ENCODE measurements at places on chromosomes 6 and 20.

- DNase-seq, result no peak
These were observed 111.9 kb downstream of the FAM83B start for GRCh38 chr6:54958446-54958845.

GRCh38 chr6:128487746-128488145, 32.7 kb downstream of the PTPRK start:
- DNase-seq, result no peak

DNA sequence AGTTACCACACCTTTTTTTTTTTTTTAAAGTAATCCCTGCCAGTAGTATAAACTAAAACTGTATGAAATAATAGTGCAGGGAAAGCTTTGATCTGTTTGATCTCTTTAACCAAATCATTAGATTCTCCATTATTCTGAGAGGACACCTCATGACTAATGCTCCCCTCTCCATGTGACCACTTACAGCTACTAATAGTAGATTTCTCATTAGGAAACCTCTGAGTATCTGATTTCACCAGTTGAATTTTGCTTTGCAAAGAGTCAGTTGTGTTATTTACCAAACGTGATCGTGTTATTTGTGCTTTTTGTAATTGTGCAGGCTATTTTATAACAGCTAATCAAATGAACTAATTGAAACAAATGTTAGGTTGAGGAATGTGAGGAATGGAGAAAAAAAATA, 12.5 kb downstream of the CASP8AP2 start:
- DNase-seq, result no peak

DNA sequence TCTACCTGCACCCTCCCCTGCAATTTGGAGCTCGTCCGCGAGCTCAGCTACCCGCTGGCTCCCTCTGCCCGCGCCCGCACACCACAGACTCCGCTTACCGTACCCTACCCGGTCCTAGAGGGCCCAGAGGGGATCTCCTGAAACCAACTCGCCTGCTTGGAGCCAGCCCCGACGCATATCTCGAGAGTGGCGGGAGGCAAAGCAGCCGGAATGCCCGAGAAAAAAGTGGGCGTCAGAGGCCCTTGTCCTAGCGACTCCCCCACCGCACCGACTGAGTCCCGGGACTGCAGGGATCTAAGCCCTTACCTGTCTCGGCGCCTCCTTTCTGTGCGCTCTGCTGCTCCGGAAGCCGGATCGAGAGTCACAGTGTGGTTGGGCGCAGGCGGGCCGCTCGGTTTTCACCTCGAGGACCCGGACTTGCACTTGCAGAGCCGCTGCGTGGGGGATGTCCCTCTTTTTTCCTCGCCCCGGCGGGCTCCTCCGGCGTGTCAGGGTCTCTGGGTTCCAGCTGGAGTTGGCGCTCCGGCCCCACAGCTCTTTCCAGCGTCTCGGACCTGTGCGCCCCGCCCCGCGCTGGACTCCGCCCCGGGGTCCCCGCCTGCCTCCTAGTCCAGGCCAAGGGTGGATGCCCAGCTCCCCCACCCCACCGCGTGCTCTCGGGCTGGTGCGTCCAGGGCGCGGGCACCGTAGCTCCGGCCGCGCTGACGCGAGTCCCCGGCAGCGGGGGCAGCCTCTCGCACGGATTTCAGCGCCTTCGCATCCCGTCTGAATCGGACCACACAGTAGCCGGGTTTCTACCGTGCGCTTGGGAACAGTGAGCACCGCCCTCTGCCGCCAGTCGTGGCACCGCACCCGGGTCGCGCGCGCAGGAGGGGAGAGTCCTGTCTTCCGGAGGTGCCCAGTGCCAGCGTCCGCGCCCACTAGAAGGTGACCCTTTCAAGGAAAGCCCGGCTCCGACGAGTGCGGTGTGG, at the start of gene PROKR2:
PROKR2 (minus strand) TSS at position 767 of the 971 bp plus-strand sequence. CDS start 2,585 bp downstream, outside the sequence.
- peak; percentile 5 for DNase-seq

DNA sequence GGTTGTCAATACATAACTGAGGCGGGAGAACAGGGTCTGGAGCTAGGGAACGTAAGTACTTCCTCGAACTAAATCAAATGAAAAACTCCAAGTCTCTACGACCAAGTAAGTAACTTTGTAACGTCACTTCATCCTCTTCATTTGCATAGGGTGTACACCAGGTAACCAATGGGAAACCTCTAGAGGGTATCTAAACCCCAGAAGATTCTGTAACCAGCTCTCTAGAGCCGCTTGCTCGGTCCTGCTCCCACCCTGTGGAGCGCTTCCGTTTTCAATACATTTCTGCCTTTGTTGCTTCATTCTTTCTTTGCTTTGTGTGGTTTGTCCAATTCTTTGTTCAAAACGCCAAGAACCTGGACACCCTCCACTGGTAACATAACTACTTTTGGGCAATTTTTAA, 133.5 kb upstream of the TMEM170B start:
- DNase-seq, result no peak

GRCh38 chr20:47818996-47819609, 33.8 kb upstream of the SULF2 start:
- DNase-seq, result no peak

DNA sequence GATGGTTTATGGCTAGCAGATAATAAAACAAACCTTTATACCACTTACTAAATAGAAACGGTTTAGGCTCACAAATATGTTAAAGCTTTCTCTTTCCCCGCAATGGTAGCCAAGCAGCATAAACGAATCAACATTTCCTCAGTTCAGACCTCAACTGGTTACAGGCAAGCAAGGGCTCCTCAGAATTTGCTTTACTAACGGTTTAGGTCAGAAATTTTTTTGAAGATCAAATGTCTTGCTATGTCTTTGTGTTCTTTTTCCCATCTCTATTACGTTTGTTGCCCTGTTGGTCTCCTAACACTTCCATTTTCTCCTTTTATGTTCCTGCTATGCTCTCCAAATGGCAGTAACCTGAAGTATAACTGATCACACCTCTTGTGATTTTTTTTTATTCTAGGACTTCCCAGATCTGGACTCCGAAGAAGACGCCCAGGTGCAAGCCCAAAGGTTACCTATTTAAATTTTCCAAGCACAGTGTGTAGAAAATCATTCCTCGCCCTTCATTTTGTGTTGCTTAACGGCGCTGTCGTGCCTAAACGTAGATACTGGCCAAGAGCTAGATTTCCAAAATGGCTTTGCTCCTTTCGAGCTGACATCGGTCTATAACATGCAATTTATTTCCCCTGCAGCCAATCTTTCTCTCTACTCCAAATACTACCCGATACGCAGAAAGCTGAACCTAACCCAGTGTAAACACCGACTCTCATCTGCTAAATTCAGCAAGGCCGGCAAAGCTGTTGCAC, 717 bp upstream of the ASF1A start:
- DNase-seq, result peak; percentile 72

- DNase-seq, result no peak
These were observed 39.5 kb downstream of the SLC22A1 start for GRCh38 chr6:160160929-160161646.

DNA sequence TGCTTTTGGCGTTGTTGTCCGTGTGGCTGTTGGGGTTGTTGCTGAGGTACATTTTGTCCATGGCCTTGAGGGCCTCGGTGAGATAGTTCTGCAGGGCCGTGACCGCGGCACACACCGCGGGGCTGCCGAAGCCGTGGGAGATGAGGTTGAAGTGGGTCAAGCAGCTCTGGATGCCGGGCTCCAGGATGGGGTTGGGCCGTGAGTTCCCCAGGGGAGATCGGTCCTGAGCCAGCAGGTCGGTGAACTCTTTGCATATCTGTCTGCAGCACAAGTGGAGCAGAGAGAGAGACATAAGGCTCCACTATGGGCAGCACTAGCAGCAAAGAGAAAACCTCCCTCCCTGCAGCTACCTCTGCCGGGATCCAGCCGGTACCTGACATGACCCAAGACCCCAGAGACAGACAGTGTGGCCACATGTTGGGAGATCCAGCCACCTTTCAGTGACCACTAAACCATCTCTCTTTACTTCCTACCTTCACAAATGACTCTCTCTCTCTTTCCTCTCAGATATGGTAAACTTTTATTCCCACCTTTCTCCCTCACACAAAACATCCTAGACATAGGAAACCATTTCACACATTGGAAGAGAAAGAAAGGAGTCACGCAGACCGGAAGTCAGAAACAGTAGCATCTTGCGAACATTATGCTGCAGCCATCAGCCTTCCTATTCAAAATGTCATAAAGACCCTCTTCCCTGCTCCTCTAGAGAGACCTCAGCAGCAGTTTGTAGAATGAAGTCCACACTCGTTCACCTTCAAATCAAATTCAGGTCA, 16.2 kb downstream of the TFAP2A start:
- peak; percentile 40 for DNase-seq

GRCh38 chr6:41132254-41132653, 21.9 kb downstream of the TREML1 start:
- peak; percentile 32 for DNase-seq

DNA sequence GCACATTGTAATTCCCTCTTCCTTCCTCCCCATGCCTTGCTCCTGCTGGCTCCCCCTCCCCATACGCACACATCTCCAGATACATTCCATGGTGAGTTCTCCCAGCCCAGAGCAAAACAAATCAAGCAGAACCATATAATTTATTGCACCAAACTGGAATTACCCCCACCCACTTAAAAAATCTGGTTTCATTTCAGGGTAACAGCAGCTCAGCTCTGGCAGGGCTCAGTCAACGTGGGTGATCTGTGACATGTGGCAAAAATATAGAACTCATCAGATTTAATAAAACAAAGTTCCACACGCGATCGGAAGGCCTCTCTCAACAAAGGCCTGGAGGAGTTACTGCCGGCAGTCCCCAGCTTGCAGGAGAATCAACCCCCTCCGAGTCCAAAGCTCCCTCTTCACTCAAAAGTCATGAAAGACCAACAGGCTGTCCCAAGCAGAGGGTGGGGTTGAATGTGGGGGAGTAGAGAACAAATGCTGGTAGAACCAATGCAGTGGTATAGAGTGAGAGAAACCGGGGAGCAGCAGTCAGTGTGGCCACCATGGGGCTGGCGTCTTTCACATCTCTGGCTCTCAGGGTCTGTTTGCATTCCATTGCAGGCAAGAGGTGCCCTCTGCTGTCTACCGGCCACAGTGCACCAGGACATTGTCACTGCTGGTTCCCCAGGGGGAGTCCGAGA, 323.3 kb upstream of the NT5E start:
- peak; percentile 6 for DNase-seq

DNA sequence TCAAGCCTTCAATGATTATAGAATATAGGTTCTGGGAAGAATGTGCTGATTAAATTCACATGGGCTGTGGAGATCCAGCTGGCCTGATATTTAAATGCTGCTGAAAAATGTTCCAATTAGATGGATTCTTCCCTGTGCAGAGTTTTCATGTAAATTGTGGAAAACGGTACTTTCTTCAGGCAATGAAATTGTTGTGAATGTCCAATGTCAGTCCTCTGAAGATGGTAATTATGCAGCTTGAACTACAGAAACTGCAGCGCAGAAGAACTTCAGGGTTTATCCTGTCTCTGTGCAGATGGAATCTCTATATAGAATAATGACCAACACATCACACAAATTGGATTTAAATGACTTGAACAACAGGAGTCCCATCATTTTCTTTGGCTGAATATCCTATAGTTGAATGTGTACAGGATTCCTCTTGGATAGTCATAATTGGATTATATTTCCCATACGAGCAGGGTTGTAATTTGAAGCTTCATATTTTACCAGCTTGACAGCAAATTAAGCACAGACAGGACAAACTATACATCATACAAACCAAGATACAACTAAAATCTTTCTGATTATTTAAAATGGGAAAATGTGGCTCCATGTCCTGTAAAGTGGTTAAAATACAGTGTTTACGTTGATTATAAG, 82.3 kb downstream of the CAP2 start:
- no peak for DNase-seq

GRCh38 chr6:6251555-6252280, 68.7 kb downstream of the F13A1 start:
- no peak for DNase-seq

GRCh38 chr20:34475979-34476736, 40.1 kb upstream of the DYNLRB1 start:
- DNase-seq, result no peak

DNA sequence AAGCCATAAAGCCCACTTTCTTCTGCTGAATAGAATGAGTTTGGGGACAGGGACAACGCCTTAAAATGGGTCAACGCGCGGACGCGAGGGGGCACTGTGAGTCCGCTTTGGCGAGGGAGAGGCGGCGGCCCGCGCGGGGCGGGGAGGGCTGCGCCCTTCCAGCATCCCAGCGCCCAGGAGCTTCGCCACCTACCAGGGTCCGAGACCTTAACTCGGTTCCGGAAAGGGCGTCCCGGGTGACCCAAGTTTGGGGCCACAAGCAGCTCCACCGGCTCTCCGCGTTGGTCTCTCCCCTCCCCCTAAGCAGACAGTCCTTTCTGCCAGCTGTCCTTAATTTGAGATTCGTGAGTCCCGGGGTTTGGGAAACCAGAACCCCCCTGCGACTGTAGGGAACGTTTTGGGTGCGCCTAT, 1.8 kb upstream of the SAMD5 start:
- DNase-seq, result peak; percentile 67

GRCh38 chr6:35278708-35279107, 18.9 kb upstream of the DEF6 start:
- DNase-seq, result no peak

GRCh38 chr6:36805096-36805797, 34.0 kb downstream of the CPNE5 start:
- DNase-seq, result no peak

DNA sequence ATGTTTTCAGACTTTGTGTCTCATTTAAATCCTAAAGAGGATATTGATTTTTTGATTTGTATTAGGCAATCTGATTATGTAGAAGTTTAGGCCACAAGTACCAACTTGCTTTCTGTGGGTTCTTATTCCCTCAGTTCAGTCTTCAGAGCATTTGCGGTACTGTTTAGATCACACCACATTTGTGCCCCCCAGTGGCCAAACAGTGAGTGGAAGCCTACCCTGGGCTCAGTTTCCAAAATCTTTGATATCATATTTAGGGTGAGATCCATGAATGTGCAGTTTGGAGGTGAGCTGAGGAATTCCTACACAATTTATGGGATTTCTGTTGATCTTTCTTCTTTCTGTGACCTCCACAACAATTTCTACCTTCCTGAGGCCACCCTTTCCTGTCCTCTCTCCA, 92.3 kb upstream of the FUT9 start:
- DNase-seq, result no peak

- no peak for DNase-seq
These were observed 21.3 kb downstream of the PRR18 start for GRCh38 chr6:166286839-166287271.

DNA sequence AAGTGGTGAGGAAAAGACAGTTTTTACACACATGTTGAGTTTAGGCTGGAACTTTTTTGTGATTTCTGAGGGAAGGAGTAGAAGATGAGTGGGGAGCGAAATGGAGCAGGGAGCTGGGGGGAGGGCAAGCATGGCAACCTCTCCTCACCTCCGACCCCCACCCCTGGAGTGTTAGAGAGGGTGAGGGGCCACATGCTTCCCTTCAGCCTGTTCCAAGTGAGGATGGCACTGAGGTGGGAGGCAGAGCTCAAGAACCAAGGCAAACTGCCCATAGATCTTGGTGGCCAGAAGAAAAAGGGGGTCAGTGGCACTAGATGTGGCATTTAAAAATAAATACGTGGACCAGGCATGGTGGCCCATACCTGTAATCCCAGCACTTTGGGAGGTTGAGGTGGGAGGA, 4.8 kb downstream of the TTBK1 start:
- DNase-seq, result no peak

- no peak for DNase-seq
These were observed 155.5 kb downstream of the BCAS1 start for GRCh38 chr20:53914781-53915445.

- DNase-seq, result no peak
These were observed 899.3 kb upstream of the MAP3K7 start for GRCh38 chr6:91486200-91486599.

Data from NCI-H526 treated with DMSO at 0.1 percent for 48 hours (cell line).